A549 treated with Hydrocortisone at 1 μM for 4 hours (cell line): ENCODE measurements at places on chromosomes 6 and 20. TPM values are rescaled to one million over a fixed set of nuclear protein-coding genes. Genes with fewer than 3 reads are reported as not detected.

The TNNC2 gene
- total RNA-seq, result 0.13 to 0.28 TPM (median 0.23 TPM) in 4 of 5 replicates, not detected in the other

The EPPIN gene
- total RNA-seq, result not detected in 5 replicates

The MYB gene
- total RNA-seq, result 0.59 to 1.2 TPM (median 0.95 TPM) in 5 replicates

The PACRG gene
- 0.09 TPM in 1 of 5 replicates, not detected in the others for total RNA-seq

The CFAP61 gene
- 0.20 to 0.80 TPM (median 0.47 TPM) in 5 replicates for total RNA-seq

The CST1 gene
- total RNA-seq, result 0.67 to 1.7 TPM (median 0.98 TPM) in 5 replicates

The FIG4 gene
- total RNA-seq, result 3.7 to 5.3 TPM (median 4.6 TPM) in 5 replicates
